ENCODE measurements at places on chromosomes 7 and 10. TPM values are rescaled to one million over a fixed set of nuclear protein-coding genes. Genes with fewer than 3 reads are reported as not detected.

Gene ZNF679
- not detected for total RNA-seq

Gene NUP205
- 67.0 TPM for total RNA-seq

Gene RAMP3
- 0.21 TPM for total RNA-seq

Gene GDF2
- not detected for total RNA-seq

Gene HOXA4
- 0.24 TPM for total RNA-seq

Gene SLC13A1
- total RNA-seq = not detected

Gene ADGRA1
- not detected for total RNA-seq

Gene AKR1C2
- total RNA-seq = 721 TPM

Gene PSD
- 0.43 TPM for total RNA-seq

Gene CPEB3
- total RNA-seq = 0.48 TPM

Gene EPO
- total RNA-seq = not detected

Gene POLD2
- 107 TPM for total RNA-seq

Gene SVOPL
- total RNA-seq = not detected

Gene MGAM2
- not detected for total RNA-seq

Gene FRMD4A
- 2.3 TPM for total RNA-seq

Gene PDE1C
- 1.2 TPM for total RNA-seq

Gene TBX20
- not detected for total RNA-seq

Gene TBL2
- 65.2 TPM for total RNA-seq

Gene FGF8
- not detected for total RNA-seq

Gene SH2D4B
- under 0.01 TPM for total RNA-seq

Gene ECHS1
- 64.6 TPM for total RNA-seq

Gene GBX1
- total RNA-seq = not detected

Gene OR6B1
- not detected for total RNA-seq

Gene HOXA2
- total RNA-seq = not detected

Gene MACC1
- 50.1 TPM for total RNA-seq

Gene CACNA2D1
- total RNA-seq = 0.64 TPM

Gene IRF5
- 8.9 TPM for total RNA-seq

Gene FXYD4
- not detected for total RNA-seq

Gene RGR
- total RNA-seq = not detected

Gene ITPRID1
- not detected for total RNA-seq

Gene ELFN1
- total RNA-seq = not detected

Gene ZNF394
- 30.1 TPM for total RNA-seq

Gene PLAU
- total RNA-seq = 837 TPM

Gene EBF3
- total RNA-seq = not detected
